ENCODE measurements at places on chromosomes 1 and 21. TPM values are rescaled to one million over a fixed set of nuclear protein-coding genes. Genes with fewer than 3 reads are reported as not detected.

The SNIP1 gene
- 25.7 TPM for total RNA-seq

The UTP25 gene
- 19.1 TPM for total RNA-seq

The OR10J1 gene
- total RNA-seq, result not detected

The HCRTR1 gene
- not detected for total RNA-seq

The AKR7A3 gene
- 2.2 TPM for total RNA-seq

The ATXN7L2 gene
- 4.5 TPM for total RNA-seq

The SPRR1A gene
- total RNA-seq, result not detected

The TTC22 gene
- total RNA-seq, result 17.2 TPM

The IGSF9 gene
- total RNA-seq, result 7.5 TPM

The CCT8 gene
- total RNA-seq, result 184 TPM

The NBPF4 gene
- total RNA-seq, result not detected

The TLCD4 gene
- total RNA-seq, result 52.1 TPM

The FHAD1 gene
- 2.7 TPM for total RNA-seq

The CDCA8 gene
- 33.2 TPM for total RNA-seq

The TCHHL1 gene
- total RNA-seq, result not detected

The HSPB7 gene
- not detected for total RNA-seq

The ASCL5 gene
- not detected for total RNA-seq

The OLIG2 gene
- total RNA-seq, result not detected

The CLIC6 gene
- total RNA-seq, result 0.42 TPM

The KRTAP13-2 gene
- total RNA-seq, result not detected

The NSUN4 gene
- 38.7 TPM for total RNA-seq

All from Calu3 (cell line).